ENCODE measurements at places on chromosomes 3 and 15. TPM values are rescaled to one million over a fixed set of nuclear protein-coding genes. Genes with fewer than 3 reads are reported as not detected.
A peak's percentile ranks its signal among the peaks of the same experiment; 100 is the strongest.

RPN1 gene
- total RNA-seq = 144 TPM

THSD4 gene
- total RNA-seq = 16.3 TPM

SPTBN5 gene
- 0.71 TPM for total RNA-seq

STAG1 gene
- total RNA-seq = 45.7 TPM

CTXN2 gene
- not detected for total RNA-seq

RTP1 gene
- total RNA-seq = not detected

P2RY1 gene
- 4.1 TPM for total RNA-seq

TMCO5A gene
- not detected for total RNA-seq

DNA sequence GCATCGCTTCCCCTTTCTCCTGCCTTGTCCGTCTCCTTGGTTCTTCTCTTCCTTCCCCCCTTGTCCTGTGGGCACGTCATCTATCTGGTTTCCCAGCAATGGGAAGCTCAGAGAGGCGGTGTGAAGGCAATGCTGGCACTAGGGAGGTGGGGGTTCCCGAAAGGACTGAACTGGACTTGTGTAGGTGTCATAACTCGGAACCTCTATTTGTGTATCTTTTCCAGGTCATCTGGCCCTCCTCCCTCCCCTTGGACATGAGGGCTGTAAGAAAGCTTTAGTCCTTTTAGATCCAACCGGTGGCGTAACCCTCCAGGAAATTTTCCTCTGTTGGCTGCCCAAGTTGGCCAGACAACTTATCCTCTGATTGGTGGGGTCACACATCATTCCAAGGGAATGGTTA lies 231.5 kb upstream of the TLE3 start:
- no peak for DNase-seq

DNA sequence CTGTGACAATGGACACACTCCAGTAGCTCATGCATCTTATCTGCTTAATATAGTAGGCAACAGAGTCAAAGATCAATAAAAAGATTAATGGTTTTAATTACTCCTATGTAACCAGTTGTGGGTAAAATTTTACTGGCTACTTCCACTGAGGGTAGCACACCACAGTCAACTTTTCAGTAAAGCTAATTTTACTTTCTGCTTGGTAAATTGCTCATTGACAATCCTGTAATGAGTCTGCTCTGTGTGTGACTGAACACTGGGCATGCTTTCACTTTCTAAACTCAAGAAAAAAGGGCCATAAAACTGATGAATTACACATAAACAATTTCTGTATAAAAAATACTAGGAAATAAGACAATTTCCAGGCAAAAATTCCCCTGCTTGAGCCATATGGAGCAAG lies 838.3 kb downstream of the VGLL3 start:
- no peak for DNase-seq

GRCh38 chr15:40878785-40879184 lies 4.8 kb upstream of the RHOV start:
- peak; percentile 13 for DNase-seq

DNA sequence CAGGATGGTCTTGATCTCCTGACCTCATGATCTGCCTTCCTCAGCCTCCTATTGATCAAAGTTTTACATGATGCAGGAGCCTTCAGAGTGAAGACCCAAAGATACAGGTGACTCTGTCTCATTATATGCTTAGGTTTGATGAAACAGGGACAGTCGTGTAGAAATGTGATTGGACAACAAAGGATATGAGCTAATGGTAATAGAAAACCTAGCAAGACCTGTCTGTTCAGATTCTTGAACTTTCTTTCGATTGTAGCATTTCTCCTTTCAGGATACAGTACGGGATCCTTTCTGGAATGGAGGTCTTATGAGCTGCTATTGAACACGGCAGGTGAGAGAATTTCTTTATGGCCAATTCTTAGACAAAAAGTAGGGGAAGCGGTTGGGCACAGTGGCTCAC lies at the start of gene ACKR2:
Gene ACKR2, plus strand, starts transcription at position 244 of the 400 bp plus-strand sequence. CDS start 55,058 bp downstream, outside the sequence.
- no peak for DNase-seq

- no peak for DNase-seq
These were observed 45.5 kb downstream of the UBE2E2 start for GRCh38 chr3:23248594-23249131.

GRCh38 chr3:64621726-64622395 lies 65.9 kb downstream of the ADAMTS9 start:
- no peak for DNase-seq

GRCh38 chr15:90876512-90877170 lies 7.7 kb upstream of the FES start:
- no peak for DNase-seq

GRCh38 chr3:9109568-9109914 lies 139.9 kb downstream of the SRGAP3 start:
- no peak for DNase-seq

GRCh38 chr3:78178209-78178608 lies 1138.3 kb downstream of the ROBO2 start:
- no peak for DNase-seq

GRCh38 chr3:24519368-24520100 lies 24.9 kb upstream of the THRB start:
- no peak for DNase-seq

DNA sequence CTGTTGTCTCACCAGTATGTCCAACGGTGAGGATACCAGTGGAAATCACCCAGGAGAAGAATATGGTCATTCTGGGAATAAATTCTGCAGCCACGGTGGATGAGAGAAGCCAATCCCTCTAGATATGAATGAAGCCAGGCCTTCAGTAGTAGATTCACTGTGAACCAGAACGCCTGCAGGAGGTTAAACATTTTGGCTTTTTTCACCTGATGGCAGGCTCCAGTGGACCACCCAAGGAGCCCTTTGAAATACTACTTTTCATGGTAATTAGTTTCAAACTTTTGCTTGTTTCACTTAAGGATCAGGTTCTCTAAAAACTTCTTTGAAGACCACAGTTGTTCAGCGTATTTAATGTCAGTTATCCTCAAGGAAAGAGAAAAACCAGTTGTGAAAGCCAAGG lies 353.4 kb downstream of the RORA start:
- DNase-seq = no peak

DNA sequence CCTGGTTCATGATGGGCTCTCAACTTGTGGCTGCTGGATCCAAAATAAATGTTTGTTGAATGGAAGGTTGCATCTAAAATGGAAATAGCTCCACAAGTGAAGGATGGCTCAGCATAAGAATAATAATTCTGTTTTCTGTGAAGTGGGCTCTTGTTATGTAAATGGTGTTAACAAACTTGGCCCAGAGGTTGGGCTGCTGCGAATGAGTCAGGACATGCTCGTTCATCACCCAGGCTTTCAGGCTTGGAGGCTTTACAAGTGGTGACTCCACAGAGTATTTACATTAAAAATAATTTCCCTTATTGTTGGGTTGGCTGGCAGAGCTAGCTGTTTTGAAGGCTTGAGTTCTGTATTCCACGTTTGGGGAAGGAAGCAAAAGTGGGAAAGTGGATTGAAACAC lies 60.5 kb downstream of the ITGB5 start:
- DNase-seq = no peak

- DNase-seq = no peak
These were observed 515.5 kb downstream of the CADM2 start for GRCh38 chr3:85474241-85474640.

DNA sequence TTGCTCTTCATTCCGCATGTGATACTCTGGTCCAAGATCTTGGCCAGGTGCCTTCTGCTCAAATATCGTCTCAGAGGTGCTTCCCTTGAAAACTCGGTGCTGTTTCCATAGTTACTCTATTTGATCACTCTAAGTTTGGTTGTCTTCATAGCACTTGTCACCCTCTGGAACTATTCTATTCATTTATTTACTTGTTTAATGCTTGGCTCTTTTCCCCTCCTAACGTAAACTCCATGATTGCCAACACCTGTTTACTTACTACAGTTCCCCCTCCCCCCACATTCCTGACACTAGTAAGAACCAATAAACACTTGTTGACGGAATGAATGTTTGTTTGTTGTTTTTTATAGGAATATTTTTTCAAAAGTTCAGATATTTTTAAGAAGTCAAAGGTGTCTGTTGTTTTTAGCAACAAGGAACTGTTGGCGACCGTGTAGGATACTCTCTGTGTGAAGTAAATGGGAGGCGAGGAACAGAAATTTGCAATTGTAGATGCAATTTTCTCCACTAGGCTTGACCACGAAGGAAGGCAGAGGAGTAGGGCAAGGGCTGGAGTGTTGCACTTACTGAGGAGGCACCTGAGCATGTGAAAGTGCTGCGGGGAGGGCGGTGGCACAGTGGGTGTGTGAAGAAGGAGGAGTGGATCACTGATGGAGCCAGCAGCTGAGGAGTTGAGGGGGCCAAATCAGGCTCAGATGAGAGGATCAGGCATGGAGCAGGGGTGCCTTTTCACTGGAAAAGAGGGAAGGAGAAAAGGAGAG lies 48.4 kb downstream of the MOBP start:
- no peak for DNase-seq

DNA sequence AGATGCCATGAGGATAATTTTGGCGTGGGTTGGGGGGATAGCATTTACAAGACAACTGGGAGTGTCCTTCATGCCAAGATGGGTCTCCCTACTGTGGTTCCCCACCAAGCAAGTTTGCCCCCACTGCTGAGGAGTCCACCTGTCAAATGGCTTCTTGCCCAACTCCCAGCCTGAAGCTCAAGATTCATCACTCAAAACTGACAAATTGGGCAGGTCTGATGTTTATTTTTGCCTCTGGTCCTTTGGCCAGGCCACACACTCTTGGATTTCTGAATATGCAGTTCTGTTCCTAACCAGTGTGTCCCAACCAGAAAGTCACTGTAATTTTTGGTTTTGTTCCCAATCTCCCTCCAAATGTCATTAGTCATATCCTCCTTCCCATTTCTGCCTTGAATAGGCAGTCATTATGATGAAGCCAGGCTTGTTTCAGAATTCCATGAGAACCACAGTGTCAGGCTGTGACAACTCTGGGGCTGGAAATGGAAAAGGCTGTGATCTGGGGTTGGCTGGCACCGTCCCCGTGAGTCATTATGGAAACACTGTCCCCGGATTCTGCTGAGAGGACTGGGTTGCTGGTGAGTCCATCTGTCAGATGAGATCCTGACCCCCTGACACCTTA lies 29.3 kb upstream of the MEF2A start:
- DNase-seq = peak; percentile 92

DNA sequence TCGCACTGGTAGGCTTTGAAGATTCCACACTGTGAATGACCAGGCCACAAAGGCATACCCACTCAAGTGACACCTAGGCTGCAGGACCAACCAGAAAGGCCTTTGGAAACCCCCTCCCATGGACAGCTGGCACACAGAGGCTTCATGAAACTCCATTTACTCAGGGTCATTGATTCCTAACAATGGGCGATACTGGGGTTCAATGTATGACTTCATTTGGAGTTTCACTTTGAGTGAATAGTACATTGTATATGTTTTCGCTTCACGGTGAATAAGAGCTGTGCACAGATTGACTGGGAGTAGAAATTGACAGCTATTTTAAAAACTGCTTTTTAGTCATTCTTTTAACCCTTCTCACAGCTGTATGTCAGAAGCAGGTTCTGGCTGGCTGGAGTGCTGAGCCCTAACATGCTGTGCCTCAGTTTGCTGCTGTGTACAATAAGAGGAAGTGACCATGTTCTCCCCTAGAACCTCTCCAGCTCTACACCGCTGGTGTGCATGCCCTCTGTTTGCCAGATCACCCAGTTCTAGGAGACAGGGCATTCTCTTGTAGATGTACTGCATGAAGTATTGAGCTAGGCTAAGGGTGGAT lies 15.4 kb upstream of the CX3CR1 start:
- DNase-seq = no peak

DNA sequence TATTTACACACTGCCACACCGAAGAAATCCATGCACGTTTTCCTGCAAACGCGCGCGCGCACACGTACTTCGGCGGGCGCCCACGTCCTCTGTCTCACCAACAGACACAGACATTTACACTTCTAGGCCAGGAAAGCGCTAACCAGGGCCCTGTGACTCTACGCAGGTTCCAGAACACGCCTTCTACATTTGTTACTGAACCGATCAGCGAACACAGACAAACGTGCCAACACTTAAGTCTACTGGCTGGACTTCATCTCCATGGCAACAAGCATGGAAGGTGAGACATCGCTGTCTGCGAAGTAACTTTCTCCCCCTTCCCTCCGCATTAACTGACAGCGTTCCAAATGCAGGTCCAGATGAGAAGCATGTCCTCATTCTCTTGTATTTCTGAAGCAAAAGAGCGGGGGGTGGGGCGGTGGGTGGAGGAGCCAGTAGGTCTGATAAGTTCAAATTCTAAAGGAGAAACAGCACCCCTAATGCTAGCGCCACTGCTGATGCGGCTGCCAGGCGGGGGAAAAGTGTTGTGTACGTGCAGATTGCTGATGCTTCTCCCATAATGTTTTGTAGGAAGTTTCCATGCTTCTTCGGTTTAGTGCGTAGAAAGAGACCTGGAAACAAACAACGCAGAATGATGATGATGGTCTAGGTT lies at the start of gene CTXN2:
Gene CTXN2, plus strand, starts transcription at position 92 of the 652 bp plus-strand sequence. CDS start 9,636 bp downstream, outside the sequence.
- DNase-seq = no peak

DNA sequence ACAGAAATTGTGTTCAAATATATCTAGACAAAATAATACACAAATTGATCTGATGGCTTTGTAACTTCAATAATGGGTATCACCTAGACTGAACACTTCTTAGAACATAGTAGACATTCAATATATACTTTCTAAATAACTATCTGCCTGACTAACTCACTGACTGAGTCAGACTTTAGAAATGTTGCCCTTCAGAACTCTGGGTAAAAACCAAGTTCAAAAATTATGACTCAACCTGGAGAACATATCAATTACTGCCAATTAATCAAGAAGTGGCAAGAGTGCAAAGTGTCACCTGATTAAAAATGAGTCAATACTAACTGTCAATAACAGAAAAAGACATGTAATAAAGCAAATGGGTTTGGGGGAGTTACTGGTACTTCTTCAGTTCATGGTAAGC lies 144.6 kb upstream of the TMCO5A start:
- no peak for DNase-seq

DNA sequence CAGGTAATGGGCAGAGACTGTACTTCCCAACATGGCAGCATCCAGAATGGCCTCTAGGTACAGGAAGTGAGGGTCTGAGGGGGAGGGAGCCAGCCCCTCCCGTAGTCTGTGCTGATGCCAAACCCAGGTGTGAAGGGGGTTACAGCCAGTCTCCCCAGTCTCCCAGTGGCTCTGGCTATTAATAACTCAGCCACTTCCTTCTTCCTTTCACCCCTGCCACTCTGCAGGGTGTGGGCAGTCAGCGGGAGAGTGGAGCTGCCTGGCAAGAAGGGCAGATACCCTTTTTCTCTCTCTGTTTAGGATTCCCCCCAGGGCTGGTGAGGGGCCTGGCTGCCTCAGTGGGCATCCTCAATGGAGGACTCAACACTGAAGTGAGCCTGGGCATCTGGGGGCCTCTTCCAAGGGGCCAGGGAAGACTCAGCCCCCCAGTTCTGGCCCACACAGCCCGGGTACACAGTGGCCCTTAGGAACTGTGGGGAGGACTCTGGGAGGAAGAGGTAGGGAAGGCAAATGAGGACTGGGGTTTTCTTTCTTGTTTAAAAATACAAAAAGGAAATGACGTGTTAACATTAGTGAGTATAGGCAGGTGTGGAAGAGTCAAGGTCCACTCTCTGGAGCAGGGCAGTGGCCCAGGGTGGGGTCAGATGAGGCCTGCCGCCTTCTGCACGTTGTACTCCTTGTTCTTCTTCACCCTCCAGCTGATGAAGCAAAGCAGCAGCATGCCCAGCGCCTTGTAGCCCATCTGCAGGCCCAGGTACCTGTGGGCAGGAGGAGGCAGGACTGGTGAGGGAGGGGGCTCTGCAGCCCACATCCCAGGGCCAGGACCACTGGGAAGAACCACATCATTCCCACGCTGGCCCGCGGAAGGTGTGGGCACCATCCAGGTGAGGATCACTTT lies 38.6 kb upstream of the RAB6B start:
- DNase-seq = peak; percentile 71
